ENCODE measurements at places on chromosomes 12 and 14.

DNA sequence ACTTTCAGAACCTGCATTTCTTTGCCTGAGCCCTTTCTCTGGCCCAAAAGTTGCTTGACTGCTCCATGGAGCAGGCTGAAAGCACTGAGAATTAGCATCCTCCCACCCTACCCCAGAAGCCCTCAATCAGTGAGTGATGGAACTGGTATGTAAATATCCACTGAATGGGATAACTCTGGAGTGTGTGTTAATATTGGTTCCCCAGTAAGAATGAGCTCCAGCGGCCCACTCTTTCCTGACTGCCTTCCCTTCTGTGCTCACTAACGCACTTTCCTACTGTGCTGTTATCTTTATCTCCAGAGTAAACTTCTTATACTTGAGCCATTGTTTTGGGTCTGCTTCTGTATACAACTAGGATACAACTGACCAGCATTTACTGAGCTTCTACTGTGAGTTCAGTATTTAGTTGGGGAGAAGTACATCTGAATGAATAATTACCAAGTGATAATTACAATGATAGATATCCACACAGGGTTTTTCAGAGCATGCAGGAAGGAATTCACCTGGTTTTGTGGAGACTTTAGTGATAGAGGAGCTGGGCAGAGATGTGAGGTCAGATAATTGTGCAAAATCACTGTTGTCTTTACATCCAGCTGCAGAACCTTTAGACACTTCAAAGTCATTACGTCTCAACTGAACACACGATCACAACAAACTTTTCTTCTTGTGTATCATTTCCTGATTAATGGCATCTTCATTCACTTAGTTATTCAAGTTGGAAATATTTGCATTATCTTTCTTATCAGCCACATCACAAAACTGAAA, 149.2 kb upstream of the BTG1 start:
- no peak for DNase-seq

- no peak for DNase-seq
Measured at GRCh38 chr12:104682790-104683279, 226.1 kb downstream of the CHST11 start.

DNA sequence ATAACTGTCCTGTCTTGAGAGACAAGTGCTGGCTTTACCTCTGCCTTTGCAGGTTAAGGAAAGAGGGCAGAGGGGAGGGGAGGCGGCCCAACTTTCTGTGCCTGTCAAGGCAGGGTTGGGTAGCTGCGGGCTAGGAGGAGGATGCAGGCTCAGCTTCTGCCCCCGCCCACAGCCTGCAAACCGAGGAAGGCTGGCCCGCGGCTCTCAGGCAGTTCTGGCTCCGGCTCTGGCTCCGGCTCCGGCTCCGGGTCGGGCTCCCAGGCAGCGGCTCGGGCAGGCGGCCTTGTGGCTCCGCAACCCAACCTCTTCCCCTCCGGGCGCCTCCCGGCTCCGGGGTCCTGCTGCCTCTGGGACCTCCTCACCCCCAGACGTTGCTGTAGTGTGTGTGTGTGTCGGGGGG, 92.9 kb downstream of the TMEM30B start:
- no peak for DNase-seq

DNA sequence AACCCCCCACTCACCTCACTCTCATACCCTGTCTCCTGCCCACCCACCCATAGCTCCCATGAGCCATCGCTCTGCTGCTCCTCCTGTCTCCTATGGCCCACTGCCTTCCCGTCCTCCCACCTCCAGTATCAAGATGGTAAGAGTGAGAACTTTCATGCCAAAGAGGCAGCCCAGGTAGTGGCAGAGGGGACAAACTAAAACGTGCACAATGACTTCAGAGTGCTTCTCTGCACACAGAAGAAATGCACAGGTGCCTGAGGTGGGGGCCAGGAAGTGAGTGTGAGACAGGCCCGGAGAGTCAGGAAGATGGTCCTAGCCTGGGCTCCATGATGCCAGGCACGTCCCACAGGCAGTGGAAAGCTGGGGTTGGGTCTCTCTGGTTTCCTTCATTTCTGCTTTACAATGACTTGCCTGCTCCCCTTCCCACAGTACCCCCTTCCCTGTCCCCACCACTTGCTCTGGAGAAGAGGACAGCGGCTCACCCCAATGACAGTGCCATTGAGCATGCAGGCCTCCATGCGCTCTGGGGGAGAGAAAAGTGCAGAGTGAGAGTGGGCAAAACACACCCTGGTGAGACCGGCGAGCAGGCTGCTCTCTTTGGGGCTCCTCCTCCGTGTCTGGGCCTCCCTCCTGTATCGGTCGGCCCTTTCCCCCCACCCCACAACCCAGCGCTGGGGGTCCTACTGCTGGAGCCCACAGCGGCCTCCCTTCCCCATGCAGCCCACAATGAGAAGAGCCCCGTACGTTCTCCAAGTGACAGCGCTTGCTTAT, 22.8 kb upstream of the ANO2 start:
- no peak for DNase-seq

- no peak for DNase-seq
Measured at GRCh38 chr12:108667349-108667748, 33.7 kb upstream of the SELPLG start.

DNA sequence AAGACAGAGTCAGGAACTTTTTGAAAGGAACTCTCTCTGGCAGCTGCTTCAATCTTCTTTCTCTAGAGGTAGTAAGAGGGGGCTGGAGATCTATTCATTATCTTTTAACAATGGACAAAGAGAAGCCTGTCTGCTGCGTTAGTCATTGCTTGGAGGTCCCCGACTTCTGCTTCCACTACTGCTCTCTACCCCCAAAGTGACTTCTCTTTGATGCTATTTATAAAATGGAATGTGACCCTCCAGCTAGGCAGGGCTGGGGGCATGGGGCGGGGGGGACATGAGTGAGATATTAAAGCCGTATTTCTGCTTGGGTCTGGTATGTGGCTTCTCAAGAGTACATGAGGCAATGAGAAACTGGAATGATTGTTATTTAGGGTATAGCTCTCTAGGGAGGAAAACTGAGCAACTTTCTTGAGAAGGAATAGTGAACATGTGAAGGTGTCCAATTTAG, 41.4 kb upstream of the NUDT4 start:
- DNase-seq = no peak

DNA sequence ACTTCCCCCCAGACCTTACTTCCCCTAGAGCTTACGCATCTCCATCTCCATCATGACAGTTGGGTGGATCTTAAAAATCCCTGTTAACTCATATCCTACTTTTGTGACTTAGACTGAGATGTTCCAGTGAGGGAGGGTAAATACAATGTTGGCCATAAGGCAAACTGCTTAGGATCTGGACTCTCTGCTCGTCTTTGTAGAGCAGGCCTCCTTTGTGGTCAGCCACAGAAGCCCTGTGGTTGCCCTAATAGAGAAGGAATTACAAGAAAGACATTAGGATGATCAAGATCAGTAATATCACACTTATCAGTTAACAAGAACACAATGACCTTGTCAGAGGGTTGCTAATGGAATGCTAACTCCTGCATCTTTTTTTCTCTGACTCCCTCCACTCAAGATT, 52.0 kb downstream of the TMEM132C start:
- DNase-seq = no peak

DNA sequence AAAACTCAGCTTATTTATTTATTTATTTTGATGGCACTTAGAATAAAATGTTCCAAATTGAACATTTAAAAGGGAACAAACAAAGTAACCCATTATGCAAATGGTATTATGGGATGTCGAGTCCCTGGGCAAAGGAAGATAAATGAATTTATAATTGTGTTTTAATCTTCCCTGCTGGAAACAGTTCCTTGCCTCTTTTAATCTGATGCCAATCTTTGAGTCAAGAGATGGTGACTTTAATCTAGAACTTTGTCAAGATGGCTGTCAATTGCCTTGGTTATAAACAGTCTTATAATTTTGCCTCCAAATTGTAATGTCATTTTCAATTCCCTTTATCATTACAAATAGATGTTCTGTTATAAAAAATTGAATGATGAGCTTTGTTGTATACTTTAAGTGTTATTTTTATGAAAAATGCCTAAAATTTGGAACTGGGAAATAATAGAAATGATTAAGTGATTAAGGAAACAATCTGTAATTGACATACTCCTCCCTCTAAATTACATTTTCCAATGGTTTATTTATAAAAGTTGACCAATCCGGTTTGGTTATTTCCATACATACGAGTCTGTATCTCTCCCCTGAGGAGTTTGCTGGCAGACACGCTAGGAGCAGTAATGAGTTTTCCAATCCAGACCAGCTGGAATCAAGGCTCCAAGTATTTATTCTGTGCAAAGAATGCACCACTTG, 134.9 kb upstream of the FRMD6 start:
- DNase-seq = no peak

DNA sequence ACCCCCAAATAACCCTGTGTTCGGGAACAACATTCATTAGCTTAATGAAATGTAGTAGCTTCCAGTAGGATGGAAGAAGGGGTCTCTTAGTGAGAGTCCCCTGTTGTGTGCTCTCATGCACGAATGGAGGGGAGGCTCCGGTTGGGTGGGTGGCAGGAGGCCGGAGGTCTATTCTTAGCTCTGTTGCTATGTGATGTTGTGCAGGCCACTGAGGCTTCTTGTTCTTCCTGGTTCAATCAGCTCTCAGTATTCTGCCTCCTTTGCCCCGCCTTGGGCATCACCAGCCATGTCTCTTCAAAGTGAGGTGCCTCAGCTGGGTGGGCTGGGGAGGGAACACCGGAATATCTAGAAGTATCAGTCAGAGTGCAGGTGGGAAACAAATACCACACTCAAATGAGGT, 50.8 kb downstream of the KCNA1 start:
- DNase-seq = no peak

GRCh38 chr14:59832653-59833294, 37.8 kb downstream of the RTN1 start:
- DNase-seq = no peak

DNA sequence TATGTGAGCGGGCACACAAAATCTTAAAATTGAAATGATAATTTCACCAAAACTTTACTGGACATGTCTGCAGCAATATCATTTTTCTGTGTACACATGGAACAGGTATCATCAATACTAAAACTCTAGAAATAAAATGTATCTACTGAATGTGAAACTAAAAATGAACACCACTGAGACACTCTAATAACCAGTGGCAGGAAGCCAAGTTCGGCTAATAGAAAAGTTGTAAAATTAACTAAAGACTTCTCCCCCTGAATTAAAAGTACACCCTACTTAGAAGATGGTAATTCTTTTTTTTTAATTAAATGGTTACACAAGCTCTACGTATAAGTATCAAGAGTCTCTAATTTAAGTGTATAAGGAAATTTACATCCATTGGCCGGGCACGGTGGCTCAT, 227.2 kb downstream of the MED13L start:
- DNase-seq = no peak

DNA sequence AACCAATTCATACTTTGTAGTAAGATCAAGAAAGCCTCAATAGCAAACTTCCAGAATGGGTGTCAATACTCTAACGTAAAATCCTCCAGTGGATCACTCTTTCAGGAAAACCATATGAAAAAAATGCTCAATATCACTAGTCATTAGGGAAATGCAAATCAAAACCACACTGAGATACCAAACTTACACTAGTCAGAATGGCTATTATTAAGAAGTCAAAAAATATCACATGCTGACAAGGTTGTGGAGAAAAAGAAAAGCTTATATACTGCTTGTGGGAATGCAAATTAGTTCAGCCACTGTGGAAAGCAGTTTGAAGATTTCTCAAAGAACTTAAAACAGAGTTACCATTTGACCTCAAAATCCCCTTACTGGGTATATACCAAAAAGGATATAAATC, 49.5 kb upstream of the ATXN7L3B start:
- no peak for DNase-seq

DNA sequence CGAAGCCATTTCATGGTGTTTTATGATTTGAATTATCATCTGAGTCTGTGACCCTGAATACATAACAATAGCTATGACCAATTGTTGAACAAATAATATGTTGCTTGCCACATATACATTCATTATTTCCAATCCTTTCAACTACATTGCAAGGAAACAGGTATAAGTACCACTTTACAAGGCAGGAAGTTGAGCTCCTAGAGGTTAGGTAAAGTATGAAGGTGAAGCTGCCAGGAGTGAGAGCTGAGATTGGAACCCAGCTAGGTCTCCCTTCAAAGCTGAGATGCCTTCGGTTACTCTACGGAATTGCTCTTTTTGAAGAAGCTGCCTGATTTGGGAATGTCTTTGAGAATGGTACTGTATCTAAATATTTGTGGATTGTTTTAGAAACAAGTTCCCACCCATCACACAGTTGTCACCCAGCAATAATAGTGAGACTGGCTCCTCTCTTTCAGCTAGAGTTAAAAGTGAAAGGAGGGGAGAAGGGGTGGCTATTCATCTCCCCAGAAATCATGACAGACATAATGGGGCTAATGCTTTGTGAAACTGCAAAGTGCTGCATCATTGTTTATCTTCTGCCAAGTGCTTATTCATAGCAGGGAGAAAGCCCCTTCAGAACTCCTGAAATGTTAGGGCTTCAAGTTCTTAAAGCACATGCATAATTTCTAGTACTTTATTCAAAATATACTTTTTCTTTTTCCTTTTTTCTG, 75.9 kb upstream of the AMIGO2 start:
- no peak for DNase-seq
